ENCODE measurements at places on chromosomes 4 and X.

- DNase-seq, result peak; percentile 17
Observed at GRCh38 chr4:151489462-151490203, 80.7 kb downstream of the FHIP1A start.

DNA sequence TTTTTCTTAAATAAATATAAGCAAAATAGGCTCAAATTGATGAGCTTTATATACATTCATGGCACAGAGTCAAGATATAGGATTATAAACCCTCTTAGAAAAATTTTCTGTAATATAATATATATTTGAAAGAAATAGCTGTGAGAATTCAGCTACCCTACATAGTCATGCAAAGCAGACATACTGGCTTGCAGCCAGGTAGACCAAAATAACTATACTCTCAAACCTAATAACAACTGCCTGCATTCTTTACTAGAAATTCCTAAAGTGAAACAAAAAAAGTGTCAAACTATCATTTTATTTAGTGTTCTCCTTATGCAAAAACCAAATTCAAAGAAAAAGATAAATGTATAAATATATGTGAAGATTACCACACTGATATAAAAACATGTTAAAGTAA lies 1390.2 kb downstream of the C4orf33 start:
- DNase-seq, result no peak

DNA sequence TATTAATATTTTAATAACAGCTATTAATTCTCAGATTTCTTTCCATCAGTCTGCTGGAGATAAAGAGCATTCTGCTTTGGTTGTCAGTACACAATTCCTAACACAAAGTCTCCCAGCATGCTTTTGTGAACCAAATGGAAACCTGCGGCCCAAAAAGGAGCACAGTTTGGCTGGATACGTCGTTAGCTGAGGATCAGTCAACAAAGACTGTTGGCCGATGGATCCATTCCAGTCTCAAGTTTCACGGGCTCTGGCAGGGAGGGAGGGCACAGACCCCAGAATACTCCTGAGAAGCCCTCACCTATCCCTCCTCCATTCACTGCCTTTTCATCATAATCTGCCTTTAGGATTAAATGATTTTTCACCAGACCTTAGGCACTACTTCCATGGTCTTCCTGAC lies 26.3 kb upstream of the PRSS48 start:
- no peak for DNase-seq

GRCh38 chr4:146343199-146343598 lies 128.9 kb downstream of the REELD1 start:
- DNase-seq, result no peak

Data from NCI-H187 (cell line).